ENCODE measurements at places on chromosomes 2 and 18.
A peak's percentile ranks its signal among the peaks of the same experiment; 100 is the strongest.

GRCh38 chr2:61671561-61672315 lies 133.6 kb upstream of the XPO1 start:
- peak; percentile 2 for DNase-seq

- no peak for DNase-seq
These were observed 154.2 kb downstream of the FAM210A start for GRCh38 chr18:13572148-13572547.

DNA sequence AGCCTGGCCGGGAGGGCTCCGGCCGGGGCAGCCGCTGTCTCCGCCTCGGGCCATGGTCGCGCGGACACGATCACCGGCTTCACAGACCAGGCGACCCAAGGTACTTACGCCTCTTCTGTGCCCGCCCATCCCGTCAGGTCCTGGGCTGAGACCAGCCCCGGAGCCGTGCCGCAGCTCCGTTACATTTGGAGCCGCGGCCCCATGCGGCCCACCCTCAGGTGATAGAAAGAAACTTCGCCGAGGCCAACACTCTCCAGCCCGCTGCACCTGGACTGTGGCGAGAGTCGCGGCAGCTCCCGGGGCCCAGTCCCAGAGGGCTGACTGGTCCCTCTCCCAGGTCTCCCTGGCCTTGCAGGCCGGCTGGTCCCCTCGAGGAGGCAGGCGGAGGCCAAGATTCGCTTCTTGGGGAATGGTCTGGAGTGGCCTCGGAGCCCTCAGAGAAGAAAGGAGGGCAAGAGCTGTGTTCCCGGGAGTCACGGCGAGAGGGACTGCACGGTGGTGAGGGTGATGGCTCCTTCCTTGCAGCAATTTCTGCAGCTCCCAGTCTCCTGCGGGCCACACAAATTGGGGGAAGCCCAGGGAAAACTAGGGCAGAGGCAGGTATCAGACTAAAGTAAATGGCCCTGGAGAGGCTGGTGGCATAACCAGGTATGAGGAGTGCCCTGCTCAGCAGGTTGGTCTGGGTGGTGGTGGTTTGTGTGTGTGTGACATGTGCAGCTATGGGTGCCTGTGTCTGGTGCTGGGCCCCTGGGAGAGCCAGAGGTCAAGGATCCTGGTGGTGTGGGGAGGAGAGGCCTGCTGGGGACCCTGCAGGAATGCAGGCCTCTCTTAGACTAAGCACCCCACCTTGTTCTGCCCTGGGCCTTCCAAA lies 822 bp downstream of the GDF7 start:
- DNase-seq = no peak

GRCh38 chr18:34978953-34979608 lies 62.1 kb upstream of the MAPRE2 start:
- peak; percentile 53 for DNase-seq

DNA sequence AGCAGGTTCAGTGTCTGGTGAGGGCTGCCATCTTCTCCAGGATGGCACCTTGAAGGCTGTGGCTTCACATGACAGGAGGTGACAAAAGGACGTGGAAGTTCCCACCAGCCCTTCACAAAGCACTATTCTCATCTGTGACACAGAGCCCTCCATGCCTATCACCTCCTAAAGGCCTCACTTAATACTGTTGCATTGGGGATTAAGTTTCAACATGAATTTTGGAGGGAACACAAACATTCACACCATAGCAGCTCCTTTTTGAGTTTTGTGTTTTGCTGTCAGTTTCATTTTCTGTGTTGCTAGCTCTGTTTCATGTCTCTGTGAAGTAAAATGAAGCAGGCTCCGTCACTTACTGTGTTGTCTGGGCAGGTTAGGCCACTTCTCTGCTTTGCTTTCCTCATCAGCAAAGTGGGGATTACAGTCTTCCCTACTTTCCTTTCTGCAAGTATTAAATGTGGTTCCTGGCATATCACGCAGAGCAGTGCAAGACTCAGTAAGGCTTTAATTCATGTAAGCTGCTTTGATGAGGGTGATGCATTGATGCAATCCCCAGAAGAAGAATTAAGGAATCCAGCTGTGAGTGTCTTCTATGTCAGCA lies 31.6 kb downstream of the LIMS1 start:
- DNase-seq = no peak

DNA sequence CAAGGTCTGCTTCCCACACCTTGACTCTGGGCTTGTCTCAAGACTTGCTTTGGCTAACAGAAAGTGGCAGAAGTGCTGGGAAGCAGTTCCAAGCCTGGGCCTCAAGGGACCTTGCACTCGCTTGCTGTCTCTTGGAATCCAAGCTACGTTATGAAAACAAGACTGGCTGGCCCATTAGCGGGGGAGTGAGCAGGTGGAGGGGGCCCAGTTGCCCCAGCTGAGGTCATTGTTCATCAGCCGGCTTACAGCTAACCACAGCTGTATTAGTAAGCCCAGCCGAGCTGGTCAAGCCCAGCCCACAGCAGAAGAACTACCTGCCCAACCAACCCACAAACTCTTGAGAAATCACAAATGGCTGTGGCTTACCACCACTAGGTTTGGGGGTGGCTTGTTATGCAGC lies 63.1 kb downstream of the MARCO start:
- no peak for DNase-seq

DNA sequence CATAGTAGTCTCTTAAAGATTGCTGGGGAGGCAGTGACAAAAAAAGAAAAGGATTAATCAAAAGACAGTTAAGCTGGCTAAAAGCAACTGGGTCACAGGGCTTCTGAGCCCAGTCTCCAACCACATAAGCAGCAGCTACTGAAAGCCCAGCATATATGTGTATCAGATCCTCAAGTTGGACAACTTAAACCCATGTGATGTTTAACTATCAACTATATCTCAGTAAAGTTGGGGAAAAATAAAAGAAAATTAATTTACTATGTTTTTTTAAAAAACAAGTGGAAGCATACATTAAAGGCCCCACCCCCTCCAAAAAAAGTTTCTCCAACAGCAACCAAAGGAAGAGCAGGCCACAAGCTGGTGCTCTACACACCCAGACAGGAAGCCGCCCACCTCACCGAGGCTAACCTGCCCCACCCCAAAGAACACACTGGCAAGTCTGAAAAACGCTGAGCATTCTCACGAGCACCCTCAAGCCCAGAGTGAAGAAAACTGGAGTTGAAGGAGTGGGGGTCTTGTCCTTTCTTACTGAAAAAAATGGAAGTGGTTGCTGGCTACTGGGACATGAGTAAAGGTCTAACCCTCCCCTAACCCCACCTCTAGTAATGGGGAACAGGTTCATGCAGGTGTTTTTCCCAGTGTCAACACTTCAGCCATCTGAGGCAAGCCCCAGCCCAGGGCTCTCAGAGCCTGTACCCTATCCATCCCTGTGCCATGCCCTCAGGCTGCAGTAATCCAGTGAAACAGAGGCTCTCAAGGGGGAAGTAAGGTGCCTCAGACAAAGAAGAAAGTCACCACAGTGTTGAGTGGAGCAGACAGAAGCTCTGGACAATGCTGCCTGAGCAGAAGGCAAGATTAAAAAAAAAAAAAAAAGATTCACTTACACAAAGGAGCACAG lies 106.3 kb downstream of the GYPC start:
- no peak for DNase-seq

DNA sequence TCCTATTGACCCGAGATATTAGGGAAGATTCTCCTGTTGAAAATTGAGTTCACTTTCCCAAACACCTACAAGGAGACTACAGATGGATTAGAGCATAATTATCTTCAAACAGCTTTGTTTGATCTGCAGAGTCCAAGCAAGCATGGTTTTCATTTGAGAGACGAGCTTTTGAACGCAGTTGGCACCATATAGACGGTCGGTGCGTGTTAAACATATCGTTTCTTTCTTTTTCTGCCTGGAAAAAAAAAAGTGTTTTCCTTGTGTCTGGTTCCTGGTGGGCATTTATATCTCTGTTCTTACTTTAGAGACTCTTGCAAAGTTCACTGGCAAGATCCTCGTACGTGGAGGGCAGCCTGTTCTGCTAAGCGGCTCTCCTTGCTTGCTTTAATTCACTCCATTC lies 248.9 kb downstream of the TMEM182 start:
- no peak for DNase-seq

GRCh38 chr18:22609642-22610041 lies 191.9 kb upstream of the CTAGE1 start:
- no peak for DNase-seq

GRCh38 chr2:38441346-38441745 lies 64.3 kb upstream of the ATL2 start:
- DNase-seq = no peak

GRCh38 chr2:111168528-111169239 lies 48.0 kb downstream of the BCL2L11 start:
- DNase-seq = no peak

DNA sequence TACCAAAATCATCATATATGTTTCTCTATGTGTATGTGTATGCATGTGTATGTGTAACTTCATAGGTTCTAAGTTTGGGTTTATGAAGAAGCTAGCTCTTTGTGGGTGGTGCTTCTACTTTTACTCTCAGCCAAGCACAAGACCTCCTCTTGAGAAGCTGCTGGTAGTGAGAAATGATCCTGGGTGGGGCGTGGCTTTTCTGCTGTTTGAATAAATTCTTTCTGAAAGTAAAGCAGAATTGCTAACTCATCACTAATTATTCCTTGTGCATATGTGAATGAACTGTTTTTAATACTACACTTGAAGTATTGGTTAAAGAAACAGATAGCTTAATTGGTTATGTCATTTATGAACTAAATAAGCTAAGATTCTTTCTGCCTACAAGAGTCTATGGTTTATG lies 7.6 kb upstream of the GAREM1 start:
- no peak for DNase-seq

DNA sequence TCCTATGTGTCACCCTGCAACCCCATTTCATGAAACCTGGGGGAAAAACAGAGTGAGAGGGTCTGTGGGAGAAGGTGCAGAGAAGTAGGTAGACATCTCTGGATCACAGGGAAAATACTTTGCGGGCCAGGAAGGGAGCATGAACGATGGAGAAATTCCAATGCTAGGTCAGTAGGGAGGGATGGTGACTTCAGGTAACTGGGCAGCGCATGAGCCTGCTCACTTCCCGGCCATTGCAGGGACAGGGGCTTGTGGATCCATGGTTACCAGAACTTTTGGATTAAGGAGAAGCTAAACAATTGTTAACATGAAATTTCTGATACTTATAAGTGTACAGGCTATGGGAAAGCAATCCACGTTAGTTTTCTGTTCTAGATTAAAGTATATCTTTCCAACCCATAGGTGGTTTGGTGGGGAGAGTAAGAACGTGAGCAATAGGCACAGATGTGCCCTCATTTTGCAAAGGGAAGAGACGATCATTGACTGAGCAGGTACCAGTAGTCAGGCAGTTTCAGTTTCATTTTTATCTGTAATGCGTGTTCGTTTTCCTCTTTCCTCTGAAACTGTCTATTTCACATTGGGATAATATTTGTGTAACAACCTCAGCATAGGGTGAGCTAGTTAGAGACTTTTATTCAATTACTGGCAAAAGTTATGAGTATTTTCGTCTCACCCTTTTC lies 65.0 kb downstream of the NYAP2 start:
- no peak for DNase-seq

GRCh38 chr2:235637896-235638295 lies 144.1 kb downstream of the AGAP1 start:
- DNase-seq = no peak

All from NCI-H1930 (cell line).